RPMI7951 (cell line): ENCODE measurements at places on chromosomes 7 and 10. TPM values are rescaled to one million over a fixed set of nuclear protein-coding genes. Genes with fewer than 3 reads are reported as not detected.
A peak's percentile ranks its signal among the peaks of the same experiment; 100 is the strongest.

DNA sequence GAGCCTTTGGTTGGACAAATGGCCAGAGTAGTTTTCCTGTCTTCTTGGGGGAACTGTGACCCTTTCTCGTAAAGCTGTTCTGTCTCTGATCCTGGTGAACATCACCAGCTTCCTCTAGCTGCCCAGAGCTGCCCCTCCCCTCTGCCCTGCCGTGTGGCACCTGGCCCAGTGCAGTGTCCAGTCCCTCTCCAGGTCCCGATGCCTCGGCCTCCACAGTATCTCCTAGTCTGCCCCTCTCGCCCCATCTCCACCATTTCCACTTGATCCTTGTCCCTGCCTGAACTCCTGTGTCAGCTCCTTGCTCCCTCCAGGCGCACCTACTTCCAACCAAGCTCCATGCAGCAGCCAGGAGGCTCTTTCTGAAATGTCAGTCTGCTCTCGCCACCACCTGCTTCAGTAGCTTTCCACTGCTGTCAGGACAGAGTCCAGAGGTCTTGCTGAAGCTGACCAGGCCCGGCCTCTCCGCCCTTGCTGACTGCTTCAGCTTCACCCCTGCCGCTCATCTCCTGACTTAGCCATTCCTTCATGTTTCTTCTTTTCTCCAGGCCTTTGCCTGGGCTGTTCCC, 133.6 kb downstream of the GRK5 start:
- no peak for DNase-seq

- no peak for DNase-seq
These were observed 268.2 kb downstream of the CCSER2 start for GRCh38 chr10:84596585-84596984.

- DNase-seq = no peak
These were observed 425.8 kb upstream of the AUTS2 start for GRCh38 chr7:69172357-69173077.

GRCh38 chr7:140446467-140446866, 32.8 kb downstream of the MKRN1 start:
- no peak for DNase-seq

DNA sequence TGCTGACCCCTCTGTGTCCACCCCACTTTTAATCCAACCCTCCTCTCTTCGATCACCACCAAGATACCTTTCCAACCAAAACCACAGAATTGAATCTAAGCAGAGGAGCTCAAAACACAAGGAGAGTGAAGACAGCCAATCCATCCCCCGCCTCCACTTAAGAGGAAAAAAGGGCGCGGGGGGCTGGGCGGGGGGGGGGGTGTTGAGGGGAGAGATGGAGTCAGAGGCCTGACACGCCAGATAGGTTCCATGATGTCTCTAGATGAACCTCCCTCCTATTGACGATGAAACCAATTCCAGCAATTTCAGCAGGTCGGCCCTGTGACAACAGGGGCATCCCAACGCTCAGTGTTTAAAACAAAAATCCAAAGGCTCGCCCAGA, 1.3 kb downstream of the SORBS1 start:
- DNase-seq = no peak

DNA sequence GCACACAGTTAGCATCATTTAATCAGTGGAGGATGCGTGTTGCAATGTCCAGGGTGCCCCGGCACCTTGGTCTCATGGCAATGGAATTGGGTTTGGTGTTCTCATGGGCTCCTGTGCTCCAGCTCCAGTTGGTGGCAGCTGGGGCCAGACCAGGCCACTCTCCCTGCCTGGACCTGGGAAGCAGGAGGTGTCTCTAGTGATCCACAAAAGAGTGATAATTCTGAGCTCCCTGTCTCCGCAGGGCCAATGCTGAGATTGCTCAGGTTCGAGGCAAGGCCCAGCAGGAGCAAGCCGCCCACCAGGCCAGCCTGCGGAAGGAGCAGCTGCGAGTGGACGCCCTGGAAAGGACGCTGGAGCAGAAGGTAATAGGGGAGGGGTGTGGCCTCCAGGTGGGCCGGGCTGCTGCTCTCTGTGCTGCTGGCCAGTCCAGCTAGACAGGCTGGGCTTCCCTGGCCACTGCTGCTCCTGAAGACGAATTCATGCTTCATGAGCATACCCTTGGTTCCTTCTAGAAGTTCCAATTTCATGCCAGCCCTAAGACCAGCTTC, 21.7 kb upstream of the BTBD16 start:
- no peak for DNase-seq

DNA sequence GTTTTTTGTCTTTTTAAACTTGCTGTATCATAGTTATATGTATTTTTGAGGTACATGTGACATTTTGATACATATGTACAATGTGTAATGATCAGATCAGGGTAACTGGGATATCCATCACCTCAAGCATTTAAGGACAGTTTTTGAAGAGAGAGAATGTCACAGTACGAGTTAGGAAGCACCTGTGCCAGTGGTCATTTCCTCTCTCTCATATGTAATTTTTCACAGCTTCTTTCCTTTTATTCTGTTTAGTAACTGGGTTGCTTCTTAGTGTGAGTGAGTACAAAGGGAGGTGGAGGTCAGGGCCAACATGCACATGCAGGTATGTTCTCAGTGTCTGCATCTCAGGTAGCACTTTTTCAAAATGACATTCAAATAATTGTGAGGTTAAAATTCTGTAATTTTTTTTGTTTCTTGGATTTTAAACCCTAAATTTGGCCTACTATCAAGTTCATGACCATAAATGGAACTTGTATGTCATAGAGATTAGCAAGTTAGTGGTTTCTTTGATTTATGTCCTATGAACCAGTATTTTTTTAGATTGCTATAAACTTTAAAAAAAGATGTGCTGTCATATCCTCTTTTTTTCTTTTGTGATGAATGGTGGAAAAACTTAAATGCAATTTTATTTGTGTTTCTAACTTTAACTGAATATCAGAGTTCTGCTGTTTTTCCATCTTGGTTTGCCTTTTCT, 42.7 kb downstream of the SNX10 start:
- DNase-seq = no peak

GRCh38 chr10:68001000-68001399, 74.1 kb downstream of the HERC4 start:
- DNase-seq = no peak

- peak; percentile 18 for DNase-seq
These were observed 130.6 kb downstream of the SPAG6 start for GRCh38 chr10:22475651-22476600.

DNA sequence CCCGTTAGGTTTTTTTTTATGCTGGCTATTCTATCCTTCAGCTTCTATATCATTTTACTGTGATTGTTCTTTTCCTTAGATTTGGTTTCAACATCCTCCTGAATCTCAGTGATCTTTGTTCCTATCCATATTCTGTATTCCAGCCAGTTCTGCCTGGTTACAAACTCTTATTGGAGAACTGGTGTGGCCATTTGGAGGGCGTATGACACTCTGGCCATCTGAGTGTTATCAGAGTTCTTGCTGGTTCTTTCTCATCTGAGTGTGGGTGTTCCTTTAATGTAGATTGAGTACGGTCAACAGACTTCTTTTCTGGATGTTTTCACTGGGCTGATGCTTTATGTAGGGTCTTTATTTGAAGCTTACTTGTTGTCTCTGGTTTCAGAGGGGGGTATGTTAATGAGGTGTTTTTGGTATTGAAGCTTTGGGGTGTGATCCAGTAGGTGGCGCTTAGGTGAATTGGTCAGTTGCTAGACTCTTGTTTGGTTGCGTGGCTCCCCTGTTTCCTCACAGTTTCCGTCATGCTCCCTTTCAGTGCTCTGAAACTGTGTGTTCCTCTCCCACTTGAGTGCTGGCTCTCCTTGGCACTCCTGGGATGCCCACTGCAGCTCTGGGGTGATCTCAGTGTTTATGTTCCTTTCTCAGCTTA, 80.7 kb downstream of the FANK1 start:
- no peak for DNase-seq

GRCh38 chr7:51223505-51223904, 93.1 kb downstream of the COBL start:
- DNase-seq = no peak

DNA sequence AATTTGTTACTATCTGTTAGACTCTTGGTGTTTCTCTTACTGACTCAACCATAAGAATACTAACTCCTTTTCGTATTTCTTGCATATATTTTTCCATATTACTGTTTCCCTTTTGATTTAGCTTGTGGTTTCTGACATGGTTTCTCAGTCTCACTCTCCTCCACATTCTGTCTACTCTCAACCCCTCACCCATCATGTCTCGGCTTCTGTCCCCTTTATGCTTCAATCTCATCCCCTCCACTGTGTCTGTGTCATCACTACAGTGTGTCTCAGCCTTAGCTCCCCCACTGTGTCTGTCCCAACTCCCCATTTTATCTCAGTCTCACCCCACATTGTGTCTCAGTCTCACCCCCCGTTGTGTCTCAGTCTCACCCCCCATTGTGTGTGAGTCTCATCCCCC, 126.9 kb downstream of the VIPR2 start:
- no peak for DNase-seq

DNA sequence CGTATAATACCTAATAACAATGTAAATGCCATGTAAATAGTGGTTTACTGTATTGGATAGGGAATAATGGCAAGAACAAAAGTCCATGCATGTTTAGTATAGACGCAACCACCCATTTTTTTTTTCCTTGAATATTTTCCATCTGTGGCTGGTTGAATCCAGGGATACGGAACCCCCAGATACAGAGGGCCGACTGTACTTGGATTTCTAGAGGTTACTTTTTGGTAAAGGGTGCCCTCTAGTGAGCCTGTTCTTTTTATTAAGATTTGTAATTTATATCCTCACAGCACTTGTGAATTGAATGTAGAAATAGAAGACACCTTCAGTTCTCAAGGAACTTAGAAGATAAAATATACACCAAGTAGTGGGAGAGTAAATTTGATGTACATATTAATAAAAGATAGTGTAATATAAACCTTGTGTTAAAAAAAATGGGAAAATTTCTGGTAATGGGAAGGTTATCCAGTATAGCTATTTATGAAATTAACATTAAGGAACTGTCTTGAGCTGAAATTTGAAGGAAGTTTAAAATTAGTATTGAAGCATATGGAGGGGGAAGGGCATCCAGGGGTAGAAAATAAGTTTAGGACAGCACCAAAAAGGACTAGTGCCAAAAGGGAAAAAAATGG, 32.0 kb downstream of the EXOC6 start:
- DNase-seq = peak; percentile 50

DNA sequence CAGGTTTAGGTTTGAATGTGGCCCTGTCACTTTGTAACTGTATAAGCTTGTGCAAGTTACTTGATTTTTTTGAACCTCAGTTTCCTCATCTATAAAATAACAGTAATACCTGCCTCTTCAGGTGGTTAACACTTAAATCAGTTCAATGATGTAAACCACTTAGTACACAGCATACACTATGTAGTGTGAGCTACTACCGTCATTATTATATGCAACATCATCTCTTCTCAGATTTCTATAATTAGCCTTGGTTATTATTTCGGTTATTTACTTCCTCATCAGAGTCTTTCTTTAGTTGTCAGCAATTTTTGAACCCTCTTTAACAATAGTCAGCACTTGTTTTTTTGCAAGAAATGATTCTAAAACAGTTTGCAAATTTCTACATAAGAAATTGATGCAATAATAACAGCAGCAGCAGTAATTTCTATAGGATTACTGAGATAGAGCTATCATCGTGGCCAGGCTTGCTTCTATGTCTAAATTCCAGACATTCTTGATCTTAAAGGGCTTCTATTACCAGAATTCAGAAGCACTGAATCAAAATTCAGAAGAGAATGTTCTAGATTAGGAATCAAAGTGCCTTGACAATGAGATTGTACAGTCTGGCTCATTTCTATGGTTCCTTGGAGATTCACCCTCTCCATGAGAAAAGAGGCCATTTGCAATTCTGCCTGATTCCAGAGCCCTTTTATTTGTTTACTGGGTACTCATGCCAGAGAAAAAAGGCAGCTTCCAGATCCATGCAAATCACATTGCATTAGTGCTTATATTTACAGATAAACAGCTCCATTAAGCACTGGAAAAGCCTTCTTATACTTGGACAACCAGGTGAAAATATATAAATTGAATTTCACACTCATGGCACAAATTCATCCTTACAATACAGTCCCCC, 25.0 kb upstream of the WDR11 start:
- DNase-seq = no peak

DNA sequence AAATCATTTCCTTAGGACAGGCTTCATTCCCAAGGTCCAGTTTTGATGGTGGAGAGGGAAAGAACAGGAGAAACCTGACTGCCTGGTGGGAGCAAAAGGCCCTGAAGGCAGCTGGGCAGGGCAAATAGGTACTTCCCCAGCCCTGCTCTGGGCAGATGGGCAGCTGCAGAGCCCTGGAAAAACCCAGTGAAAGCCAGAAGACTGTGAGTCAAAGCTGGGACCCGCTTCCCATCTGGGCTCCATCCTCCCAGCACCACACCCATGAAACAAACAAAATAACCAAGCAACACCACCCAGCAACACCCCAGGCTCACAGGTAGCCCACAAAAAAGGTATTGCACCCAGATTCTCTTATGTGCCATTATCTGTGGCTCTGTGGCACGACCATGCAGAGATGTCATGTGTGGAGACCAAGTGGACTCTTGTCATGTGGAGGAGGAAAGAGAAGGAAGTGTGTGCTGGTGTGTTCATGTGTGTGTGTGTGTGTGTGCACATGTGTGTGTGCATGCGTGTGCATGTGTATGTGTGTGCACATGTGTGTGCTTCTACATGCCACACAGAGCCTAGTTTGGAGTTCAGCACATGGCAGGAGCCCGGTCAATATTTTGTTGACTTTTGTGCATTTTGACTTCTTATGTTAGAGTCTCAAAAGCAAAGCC, 9.8 kb downstream of the CLRN3 start:
- DNase-seq = no peak

- DNase-seq = peak; percentile 64
These were observed 28.9 kb downstream of the SKIDA1 start for GRCh38 chr10:21496343-21497176.

- peak; percentile 54 for DNase-seq
These were observed 9.9 kb upstream of the ARHGAP22 start for GRCh38 chr10:48614481-48615390.

- peak; percentile 63 for DNase-seq
These were observed 13.9 kb downstream of the OSBPL3 start for GRCh38 chr7:24965831-24966708.

Gene TUBAL3
- 1.2 and 1.4 TPM in 2 replicates for total RNA-seq

Gene FOXI2
- total RNA-seq = not detected in 2 replicates

Gene SOSTDC1
- total RNA-seq = 0.10 and 0.12 TPM in 2 replicates

Gene ARF5
- total RNA-seq = 252 and 308 TPM in 2 replicates

Gene LHPP
- total RNA-seq = 9.4 and 16.9 TPM in 2 replicates

Gene TMEM184A
- 0.10 TPM in 1 of 2 replicates, not detected in the other for total RNA-seq

Gene CYP3A4
- total RNA-seq = not detected in 2 replicates

Gene PWWP2B
- 4.7 and 5.2 TPM in 2 replicates for total RNA-seq

Gene SPDYE9
- not detected in 2 replicates for total RNA-seq

Gene CRTAC1
- not detected in 2 replicates for total RNA-seq

Gene FUOM
- 2.6 and 5.5 TPM in 2 replicates for total RNA-seq

Gene MCMBP
- 60.6 and 62.8 TPM in 2 replicates for total RNA-seq
